ENCODE measurements at places on chromosomes 2 and 18.

DNA sequence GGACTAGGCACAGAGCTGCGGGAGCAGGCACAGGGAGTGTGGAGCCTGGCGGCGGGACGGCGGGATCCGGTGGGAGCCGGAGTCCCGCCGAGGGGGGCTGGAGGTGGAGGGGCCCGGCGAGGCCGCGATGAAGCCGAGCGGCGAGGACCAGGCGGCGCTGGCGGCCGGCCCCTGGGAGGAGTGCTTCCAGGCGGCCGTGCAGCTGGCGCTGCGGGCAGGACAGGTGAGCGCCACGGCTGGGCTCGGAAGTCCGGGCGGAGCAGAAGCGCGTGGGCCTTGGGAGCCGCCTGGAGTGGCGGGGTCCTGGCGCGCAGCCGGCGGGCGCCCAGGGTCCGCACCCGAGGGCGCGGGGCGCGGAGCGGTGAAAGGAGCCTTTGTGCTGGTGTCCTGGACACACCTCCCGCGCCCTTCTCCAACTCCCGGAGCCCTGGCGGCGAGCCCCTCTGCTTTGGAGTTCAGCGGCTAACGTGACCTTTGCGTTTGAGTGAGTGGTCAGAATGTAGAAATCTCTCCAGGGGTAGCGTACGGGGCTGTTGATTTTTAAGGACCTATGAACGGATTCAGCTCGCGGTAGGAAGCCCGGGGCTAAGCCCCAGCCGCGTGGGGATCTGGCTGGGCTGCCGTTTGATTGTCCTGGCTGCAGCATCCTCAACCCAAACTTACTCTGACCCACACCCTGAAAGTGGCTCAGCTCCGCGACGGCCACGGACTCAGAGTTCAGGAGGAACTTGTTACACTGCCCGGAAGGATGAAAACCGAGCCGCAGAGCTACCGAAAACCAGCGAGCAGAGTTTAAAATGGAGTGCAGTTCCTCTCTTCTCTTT lies 448 bp downstream of the IMPA2 start:
- DNase-seq, result no peak

GRCh38 chr2:52465287-52465686 lies 1302.3 kb upstream of the CHAC2 start:
- DNase-seq, result no peak

- no peak for DNase-seq
These were observed 53.1 kb downstream of the OLA1 start for GRCh38 chr2:174195253-174195652.

DNA sequence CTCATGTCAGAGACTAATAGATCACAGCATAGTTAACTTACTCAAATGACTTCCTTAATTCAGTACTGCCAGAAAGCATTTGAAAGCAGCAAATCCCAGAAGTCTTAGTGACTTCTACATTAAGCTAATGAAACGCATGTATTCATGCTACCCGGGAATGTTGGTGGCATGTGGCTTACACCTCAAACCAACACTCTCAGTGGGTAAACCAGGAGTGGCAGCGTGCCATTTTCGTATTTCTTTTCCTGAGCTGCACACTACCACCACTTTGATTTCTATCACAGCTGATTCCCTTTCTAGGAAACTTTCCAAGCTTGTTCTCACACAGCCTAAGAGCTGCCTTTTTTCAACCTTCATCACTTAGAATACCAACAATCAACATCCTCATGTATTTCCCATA lies 646.6 kb downstream of the NRXN1 start:
- DNase-seq, result no peak

GRCh38 chr2:166233244-166233643 lies 105.4 kb upstream of the SCN1A start:
- no peak for DNase-seq

DNA sequence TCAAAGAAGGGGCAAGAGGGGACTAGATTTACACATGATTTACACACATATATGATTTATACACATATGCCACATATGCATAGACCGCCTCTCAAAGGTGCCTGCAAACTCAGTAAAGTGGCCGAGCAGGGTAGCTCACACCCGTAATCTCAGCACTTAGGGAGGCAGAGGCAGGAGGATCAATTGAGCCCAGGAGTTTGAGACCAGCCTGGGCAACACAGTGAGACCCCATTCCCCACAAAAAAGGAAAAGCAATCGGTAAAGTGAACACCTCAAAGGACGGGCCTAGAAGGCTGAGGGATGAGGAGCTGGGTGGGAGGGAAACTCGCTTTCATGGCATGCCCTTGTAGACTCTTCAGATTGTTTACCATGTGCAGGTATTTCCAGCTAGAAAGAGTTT lies 5.1 kb downstream of the ANKRD39 start:
- DNase-seq, result no peak

DNA sequence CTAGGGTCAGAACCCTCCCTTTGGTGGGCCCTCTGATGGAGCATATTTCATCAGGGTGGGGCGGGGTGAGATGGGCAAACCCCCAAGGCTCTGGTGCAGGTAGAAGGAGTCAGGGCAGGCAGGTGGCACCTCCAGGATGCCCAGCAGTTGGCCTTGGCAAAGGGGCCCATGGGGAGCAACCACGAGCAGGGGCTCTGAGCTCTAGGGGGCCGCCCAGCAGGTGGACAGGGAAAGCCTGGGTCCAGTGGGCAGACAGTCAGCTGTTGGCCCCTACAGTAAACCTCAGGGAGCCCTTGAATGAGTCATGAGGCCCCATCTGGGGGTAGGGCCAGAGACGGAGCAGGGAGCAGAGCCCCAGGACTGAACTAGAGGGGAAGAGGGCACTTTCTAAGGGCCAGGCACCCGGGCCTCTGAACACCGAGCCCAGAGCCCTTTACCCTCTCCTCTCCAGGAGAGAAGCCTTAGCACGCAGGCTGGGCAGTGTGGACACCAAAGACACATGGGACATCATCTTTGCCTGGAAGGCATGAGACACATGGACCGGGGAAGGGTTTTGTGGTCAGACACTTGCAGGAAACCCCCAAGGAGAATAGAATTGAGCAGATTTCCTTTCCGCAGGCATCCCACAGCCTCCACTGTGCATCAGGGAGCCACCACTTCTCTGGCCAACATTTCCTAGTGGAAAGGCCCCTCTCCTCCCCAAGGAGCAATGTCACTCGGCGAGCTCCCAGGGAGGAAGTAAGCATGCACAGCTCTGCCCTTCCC lies 257.3 kb downstream of the GLI2 start:
- no peak for DNase-seq

DNA sequence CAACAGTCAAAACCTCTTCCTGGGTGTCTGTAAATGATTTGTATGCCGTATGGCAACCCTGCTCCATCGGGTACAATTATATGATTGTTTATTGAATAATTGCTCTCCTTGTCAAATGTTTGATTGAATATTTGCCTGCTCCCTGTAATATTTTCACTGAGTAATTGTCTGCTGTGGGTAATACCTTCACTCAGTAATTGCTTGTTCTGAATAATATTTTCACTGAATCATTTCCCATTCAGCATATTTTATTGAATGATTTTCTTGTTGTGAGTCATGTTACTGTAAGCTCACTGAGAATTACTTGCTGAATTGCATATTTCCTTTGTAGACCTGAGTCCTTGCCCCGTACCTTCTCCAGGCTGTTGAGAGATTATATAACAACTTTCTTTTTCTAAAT lies 535.2 kb downstream of the METTL4 start:
- DNase-seq, result no peak

GRCh38 chr2:134508391-134508790 lies 210.4 kb downstream of the TMEM163 start:
- DNase-seq, result no peak

GRCh38 chr18:55522011-55522410 lies 66.0 kb downstream of the TCF4 start:
- DNase-seq, result no peak

DNA sequence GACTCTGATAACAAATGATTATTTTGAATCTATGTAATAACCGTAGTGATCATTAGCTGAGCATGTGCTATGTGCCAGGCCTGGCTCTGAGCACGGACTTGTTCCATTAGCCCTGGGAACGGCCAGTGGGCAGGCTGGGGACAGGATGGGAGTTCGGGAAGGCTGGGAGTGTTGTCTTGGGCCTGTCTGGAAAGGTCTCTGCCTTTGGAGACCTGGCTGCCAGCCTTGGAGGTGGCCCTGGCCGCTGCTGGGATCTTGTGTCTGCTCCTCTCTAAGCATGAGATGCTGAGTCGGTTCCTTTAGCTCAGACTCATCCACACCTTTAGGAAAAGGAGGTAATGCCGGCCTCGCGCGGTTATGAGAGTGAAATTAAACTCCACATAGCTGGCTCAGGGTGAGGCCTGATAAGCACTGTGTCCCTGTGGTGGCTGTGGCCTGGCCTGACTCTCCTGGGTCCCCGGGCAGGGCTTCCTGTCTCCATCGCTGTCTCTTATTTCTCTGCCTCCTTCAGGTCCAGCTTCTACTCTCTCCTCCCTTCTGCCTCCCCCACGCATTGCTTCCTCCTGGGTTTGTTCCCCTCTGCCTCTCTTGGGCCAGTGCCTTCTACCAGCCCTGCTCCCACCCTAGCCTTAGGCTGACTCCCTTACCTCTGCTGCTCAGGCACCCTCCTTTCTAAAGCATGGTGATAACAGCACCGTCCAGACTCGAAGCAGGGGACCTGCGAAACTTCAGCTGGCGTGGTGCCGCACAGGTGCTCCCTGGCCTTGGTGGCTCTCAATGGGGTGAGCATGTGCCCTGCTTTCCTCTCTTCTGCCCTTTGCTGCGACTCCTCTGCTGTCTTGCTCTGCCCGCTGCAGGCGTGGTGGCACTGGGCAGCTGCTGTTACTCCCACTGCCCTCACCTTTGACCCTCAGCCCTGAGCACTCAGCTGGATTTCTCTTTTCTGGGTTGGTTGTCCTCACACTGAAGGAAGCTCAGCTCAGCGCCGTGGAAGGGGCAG lies 41.8 kb downstream of the NCK2 start:
- no peak for DNase-seq

- no peak for DNase-seq
These were observed 423.9 kb downstream of the CMPK2 start for GRCh38 chr2:6441800-6442199.

DNA sequence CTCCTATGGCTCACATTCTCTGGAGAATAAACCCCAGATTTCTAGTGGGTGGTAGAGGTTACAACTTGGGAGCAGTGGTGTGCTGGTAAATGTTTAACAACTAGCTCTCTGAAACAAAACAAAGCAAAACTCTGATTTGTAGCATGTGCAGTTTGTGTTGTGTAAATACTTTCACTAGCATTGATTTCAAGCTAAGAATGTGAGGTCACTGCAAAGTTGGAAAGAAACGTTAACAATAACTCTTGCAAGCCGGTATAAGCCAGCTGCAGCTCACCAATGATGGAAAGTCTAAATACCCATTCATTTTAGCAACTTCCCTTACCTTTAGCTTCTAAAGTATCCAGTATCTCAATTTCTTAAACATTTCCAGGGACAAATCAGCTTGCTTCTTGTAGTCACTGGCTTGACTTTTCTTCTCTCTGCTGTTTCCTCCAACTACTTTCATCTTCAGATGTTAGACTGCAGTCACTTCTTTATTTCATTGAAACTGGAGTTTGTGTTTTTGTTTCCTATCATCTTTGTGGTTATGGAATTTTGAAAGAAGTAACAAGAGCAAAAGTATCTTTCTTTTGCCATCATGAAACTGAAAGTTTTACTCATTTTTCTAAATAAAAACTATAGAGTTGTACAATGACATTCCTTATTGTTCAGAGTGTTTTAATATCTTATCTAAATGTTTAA lies 140.2 kb downstream of the PLCL1 start:
- DNase-seq, result no peak

DNA sequence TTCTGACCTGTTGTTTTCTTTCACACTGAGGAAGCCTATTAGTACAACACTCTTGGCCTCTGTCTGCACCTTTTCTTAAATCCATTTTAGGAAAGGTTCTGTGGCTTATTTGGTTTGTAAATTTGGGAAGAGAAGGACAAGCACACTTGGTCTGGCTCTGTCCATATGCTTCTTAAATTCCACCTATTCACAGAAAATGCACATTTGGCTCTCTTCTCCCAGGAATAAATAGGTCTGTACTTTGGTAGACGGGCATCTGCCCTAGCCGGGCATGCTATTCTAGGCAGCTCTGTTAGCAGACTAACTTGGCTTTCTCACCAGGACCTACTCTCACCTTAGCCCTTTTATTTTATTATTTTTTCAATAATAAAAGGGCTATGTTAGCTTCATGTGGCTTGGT lies 1211.8 kb upstream of the SLC39A10 start:
- no peak for DNase-seq

DNA sequence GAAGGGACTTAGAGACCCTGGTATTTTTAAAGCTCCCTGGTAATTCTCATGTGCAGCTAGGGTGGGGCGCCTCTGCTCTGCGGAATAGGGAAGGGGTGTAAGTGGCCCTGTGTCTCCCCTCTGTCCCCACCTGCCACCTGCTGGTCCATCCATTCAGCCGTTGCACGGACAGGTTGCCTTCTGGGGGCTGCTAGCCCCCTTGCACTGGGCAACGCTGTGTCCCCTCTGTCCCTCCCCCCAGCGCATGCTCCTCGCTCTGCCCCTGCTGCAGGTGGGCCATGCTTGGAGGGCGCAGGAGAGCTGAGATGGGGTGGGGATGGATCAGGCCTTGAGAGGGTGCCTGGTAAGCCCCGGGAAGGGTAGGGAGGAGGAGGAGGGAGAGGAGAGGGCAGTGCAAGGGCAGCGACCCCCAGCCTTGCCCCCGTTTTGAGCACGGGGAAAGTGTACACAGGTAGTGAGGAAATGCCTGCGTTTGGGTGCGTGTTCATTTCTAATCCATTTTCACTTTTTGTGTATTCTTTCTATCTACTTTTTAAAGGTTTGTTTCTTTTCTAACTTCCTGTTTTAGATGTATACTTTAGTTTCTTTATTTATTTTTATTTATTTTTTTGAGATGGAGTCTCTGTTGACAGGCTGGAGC lies 23.9 kb downstream of the RRM2 start:
- DNase-seq, result no peak

DNA sequence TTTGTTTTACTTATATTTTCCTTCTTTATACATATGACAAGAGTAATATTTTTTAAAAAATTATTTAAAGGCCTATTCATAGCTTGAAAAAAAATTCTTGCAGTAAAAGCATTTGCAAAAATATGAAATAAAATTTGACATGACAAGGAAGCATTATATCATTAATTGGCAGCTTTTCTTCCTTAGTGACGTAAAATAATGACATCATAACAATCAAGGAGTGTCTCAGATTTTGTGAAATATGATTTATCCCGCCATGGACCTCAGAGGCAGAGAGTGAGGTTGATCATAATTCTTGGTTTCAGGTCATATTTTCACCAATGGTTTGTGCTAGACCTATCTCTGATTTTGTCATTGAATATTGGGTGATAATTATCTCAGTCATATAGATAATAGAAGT lies 176.0 kb downstream of the MIB1 start:
- no peak for DNase-seq

DNA sequence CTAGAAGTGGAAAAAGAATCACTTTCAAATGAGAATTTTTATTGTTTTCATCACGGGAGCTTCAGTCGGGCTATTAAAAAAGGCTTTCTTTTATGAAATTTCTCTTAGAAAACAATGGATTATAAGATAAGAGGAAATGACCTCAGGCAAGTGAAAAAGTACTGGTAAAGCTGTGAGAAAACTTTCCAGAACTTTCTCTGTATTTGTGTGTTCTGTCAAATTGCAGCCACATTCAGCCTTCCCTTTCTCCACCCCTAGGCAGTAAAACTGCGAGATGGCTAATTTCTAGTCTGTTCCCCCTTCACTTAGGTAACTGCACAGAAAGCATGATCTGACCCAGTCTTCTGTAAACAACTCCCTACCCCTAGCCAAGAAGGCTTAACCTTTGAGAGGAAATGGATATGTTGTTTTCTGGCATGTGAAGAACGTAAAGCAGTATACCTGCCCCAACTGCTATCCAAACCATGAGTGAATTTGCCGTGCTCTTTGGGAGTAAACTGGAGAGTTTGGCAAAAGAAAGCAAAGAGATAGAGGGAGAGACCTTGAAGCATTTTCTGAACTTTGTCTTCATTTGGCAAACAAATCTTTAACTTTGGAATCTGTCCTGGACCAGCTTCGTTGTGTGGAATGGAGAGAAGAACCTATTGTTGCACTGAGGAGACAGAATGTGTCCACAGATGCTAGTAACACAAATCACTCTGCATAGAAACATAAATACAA lies 105.4 kb downstream of the ETAA1 start:
- DNase-seq, result no peak
